Stimulated activated CD4-positive, alpha-beta T cell treated with anti-CD3 and anti-CD28 coated beads, Interleukin-1b, Interleukin-23, amount 100 ng/mL, for 24 hours (primary cell): ENCODE measurements at places on chromosomes 13 and 19.

DNA sequence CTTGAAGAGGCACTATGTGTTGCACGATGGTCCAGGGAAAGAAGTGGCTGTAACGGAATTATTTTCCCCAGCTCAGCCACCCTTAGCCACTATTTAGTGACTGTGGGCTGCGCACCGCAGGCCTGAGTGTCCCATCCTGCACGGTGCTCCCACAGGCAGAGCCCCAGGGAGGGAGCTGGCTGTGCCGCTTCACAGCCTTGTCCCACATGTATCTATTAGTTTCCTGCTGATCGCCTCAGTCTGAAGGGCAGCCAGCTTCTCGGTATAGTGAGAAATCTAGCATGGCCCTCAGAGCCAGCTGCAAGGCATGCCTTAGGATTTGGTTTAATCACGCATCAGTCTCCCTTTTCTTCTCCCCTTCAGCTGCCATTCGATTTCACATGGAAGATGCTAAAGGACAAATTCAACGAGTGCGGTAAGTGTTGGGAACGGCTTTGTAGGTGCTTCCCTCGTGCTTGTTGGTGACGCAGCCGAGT lies 15.7 kb downstream of the PRAM1 start:
- DNase-seq, result no peak

DNA sequence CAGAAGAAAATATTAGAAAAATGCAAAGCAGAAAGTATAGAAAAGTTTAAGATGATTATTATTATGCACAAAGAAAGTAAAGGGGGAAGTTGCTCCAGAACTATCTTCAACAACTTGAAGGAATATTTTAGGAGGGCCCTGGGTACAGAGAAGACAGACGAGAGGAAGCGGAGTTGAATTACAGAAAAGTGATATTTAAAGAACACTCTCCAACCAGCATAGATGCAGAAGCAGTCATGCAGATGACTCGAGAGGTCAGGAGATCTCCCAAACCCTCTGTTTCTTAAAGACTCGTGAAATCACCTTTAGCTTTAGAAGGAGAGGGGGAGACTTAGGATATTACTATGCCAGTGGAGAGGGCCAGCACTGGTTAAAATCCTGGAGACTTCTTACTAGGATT lies 8.5 kb upstream of the SHISA2 start:
- DNase-seq, result no peak

- no peak for DNase-seq
Observed at GRCh38 chr13:23467048-23467931, 33.8 kb upstream of the SACS start.

GRCh38 chr13:68895696-68896095 lies 1211.9 kb upstream of the ATXN8OS start:
- DNase-seq, result no peak

GRCh38 chr13:113121928-113122471 lies 599 bp upstream of the F10 start:
- DNase-seq, result no peak

DNA sequence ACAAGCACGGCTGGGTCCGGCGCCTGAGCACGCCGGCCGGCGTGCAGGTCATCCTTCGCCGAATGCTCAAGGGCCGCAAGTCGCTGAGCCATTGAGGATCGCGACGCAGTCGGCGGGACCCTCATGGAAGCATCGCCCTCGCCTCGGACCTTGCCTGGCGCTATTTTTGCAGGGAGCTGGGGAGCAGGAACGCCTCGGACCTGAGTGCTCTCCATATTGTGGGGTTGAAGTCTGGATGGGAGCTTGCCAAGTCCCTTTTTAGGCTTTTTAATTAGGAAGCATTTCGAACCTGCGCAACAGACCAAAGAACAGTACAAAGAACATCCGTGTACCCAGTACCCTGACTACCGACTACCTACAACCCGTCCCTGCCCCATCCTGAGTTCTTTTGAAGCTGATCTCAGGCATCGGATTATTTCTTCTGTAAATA lies 628 bp downstream of the MRPL34 start:
- no peak for DNase-seq

DNA sequence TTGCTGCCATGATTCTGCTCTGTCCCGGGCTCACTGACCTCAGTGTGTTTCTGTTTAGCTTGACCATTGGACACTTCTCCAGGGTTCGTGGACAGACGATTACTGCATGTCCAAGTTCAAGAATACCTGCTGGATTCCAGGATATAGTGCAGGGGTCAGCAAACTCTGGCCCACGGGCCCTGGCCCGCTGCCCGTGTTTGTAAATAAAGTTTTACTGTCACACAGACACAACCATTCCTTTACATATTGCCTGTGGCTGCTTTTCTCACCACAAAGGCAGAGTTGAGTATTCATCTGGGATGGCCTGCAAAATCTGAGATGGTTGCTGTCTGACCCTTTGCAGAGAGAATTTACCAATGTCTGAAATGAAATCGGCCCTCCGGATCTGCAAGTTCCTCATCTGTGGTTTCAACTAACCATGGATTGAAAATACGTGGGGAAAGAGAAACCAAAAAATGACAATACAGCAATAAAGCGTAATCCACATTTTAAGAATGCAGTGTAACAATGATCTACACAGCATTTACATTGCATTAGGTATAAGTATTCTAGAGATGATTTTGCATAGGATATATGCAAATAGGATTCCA lies 25.9 kb upstream of the F2RL3 start:
- DNase-seq, result no peak

DNA sequence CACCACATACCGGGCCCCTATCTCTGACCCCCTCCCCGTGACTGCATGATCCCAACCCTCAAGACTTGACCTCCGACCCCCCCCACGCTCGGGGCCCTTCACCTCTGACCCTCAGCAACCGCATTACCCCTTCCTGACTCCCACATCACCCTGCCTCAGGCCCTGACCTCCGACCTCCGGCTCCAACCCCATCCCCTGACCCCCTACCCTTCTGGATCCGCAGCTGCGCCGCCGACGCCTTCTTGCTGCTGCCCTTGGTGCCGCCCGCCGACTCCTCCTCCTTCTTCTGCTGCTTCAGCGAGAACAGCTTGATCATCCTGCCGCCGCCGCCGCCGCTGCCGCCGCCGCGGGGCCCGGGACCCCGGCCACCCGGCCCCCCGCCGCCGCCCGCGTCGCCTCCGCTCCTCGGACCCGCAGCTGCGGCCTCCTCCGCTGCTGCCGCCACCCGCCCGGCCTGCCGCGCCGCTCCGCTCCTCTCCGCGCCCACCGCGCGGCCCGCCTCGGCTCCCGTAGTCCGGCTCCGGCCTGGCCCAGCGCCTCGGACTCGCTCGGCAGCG lies at the start of gene UBE2M:
TSS of gene UBE2M (minus strand) at position 546 of the 557 bp plus-strand sequence. CDS start at position 316, 230 bp downstream.
- no peak for DNase-seq

DNA sequence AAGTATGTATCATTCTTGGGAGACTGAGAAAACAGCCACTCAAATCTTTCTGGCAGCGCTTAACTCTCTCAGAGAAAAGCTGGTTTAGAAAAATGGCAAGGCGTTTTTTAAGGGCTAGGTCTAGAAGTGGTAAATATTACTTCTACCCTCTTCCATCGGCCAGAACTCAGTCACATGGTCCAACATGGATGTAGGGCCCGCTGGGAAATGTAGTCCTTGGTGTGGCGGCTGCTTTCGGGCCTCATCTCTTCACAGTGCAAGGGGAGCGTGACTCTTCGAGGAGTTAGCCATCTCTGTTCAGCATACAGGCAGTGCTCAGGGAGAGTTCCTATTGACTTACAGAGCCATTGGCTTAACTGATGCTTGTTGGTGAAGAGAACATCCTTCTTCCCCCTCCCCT lies 6.3 kb downstream of the VSTM2B start:
- DNase-seq, result no peak

GRCh38 chr19:10611907-10612306 lies 13.4 kb upstream of the SLC44A2 start:
- no peak for DNase-seq

- DNase-seq, result no peak
Observed at GRCh38 chr13:75444016-75444415, 38.0 kb downstream of the TBC1D4 start.

DNA sequence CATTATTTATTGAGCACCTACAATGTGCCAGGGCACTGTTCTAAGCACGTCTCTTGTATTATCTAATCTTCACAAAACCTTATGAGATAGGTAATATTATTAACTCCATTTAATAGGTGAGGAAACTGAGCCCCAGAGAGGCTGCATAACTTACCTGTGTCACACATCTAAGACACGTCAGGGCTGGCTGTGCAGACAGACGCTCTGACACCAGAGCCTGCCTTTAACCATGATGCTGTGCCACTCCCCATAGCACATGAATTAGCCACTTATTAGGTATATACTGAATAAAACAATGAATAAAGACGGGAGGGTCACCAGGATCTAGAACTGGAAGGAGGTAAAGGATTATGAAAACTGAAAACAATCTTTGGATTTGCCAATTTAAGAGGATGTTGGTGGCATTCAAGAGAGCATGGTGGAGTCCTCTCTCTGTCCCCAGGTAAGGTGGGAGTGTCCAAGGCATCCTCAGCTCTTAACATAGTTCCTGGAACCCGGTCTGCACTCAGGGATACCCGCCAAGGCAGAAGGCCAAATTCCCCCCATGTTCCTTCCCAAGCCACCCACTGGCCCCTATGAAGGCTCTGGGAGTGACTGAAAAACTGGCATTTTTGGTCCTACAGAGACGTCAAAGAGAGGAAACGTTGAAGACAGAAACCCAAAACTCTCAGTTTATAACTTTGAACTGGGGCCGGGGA lies 479.7 kb downstream of the FOXO1 start:
- DNase-seq, result no peak

GRCh38 chr19:53519446-53519845 lies 18.5 kb upstream of the ZNF331 start:
- no peak for DNase-seq
